D721Med (cell line): ENCODE measurements at places on chromosomes 12 and 14.
A peak's percentile ranks its signal among the peaks of the same experiment; 100 is the strongest.

DNA sequence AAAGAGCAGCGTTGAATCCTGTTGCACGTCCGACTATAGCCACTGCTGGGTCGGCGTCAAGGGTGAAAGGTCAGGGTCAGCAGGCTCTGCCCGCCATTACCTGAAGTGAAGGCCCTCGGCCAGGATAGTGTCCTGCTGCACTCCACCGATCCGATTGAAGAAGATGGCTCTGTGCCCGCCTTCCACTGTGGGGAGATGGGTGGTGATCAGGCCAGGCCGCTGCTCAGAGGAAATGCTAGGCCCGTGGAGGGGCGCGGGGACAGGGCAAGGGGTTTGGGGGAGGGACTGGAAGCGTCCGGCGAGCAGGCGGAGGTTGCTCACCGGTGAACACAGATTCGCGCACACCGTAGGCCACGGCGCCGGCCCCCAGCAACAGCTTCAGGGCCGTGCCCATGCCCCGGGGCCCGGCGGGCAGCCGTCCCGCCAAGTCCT is 352 bp downstream of the PHB2 start:
- no peak for DNase-seq

GRCh38 chr12:80967565-80967964 is 29.8 kb upstream of the LIN7A start:
- no peak for DNase-seq

- no peak for DNase-seq
Measured at GRCh38 chr12:93780101-93780641, 103.0 kb downstream of the CRADD start.

DNA sequence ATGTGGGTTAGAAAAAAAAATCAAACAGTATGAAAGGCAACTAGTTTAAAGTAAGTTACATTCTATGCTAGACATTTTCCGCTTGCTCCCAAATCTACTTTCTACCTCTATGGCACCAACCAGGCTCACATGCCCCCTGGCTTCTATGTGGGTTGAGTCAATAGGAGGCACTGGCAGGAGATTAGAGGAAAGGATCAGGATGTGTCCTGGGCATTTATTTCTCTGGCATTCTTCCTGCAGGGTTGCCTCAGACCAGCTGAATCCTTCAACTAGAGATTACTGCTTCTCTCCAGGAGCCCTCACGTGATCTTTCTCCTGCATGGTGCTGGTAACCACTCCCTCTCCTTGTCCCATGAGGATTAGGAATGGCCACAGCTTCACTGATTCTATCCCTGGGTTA is 14.9 kb upstream of the CCDC60 start:
- DNase-seq: no peak

DNA sequence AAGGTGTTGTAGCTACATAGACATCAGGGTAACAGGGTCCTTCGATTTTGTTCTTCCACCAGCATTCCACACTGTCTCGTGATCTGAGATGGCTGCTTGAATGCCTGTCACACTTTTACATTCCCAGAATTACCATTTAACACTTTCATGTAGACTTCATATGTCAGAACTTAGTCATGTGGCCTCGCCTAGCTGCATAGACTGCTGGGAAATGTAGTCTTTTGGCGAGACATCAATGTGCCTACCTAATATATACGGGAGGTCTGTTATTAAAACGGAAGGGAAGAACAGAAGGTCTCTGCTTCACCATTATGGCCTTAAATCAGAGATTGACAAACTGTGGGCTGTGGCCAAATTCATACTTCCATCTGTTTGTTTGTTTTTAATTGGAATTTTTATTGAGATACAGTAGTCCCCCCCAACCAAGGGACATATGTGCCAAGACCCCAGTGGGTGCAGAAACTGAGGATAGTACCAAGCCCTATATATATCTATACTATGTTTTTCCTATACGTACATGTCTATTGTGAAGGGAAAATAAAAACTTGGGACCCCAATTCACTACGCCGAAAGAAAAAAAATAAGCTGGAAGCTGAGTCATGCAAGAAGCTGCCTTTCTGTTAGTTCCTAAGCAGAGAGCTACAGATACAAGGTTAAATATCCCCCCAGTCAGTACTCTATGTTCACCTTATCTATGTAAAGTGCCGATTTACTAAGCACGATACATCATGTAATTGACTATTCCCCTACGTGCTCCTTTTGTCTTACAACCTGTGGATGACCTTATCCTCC is 11.3 kb upstream of the HRK start:
- DNase-seq: no peak

DNA sequence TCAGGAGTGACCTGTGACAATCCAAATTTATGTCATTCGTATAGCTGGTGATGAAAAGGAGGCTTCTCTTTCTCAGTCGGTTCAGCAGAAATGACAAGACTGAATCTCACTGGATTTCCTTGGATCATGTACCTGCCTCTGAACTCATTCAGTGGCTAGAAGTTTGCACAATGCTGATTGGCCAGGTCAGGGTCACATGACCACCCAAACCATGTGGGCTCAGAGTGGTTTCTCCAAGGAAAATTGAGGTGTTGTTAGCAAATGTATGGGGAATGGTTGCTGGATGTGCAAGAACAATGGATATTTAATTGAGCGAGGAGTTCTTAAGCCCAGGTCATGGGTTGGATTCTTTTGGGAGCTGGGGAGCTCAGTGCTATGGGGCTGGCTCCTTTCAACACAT is 227.5 kb downstream of the AACS start:
- DNase-seq: no peak

DNA sequence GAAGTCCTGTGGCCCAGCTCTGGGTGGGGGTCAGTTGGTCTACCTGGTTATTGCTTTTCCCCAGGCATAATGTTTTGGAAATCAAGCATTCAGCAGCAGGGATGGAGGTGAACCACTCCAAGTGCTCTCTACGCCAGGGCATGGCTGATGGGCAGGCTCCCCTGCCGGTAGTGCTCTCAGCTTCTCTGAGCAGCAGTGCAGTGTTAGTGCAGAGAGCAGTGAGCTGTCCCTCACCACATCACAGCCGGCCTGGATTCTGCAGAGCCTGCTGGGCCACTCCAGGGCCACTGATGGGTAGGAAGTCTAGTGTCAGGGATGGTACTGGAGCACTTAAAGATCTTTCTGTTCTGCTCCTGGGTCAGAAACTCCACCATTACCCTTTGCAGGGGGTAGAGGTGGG is 151.1 kb downstream of the CALM1 start:
- no peak for DNase-seq

DNA sequence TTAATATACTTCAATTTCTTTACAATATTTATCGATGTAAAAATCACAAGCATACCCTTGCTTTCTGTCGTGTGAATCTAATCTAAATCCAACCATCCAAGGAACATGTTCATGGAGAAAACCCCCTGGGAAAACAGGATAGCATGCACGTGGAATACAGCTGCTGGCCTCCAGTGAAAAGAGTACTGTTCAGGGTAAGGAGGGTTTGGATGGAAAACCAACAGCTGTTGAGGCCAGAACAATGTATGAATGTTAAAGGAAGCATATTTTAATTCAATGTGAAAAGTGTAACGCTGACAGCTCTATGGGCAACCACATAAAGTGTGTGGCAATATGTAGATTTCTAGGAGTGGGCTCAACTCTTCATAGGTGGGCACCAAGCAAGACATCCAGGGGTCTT is 344.0 kb downstream of the TMEM132D start:
- no peak for DNase-seq

DNA sequence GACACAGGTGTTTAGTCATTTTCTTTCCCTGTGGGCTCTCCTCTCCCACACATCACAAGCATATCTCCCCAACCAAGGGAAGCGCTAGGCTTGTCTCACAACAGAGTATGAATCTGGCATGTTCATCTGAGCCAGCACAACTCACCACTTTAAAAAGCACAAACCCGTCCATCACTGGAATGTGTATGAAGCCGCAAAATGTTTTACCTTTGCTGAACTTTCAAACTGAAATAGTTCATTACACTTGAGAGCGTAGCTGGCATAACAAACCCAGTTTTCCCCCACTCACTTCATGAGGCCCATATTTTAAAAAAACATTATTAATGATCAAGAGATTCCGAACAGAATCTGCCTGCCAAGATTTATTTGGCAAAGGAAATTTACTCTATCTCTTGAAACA is 15.8 kb downstream of the NID2 start:
- DNase-seq: no peak

GRCh38 chr14:73491256-73492042 is 716 bp downstream of the RIOX1 start:
- peak; percentile 43 for DNase-seq

GRCh38 chr12:112676507-112676906 is 115.0 kb upstream of the RPH3A start:
- no peak for DNase-seq

GRCh38 chr12:42236017-42236416 is 2.0 kb downstream of the YAF2 start:
- no peak for DNase-seq

DNA sequence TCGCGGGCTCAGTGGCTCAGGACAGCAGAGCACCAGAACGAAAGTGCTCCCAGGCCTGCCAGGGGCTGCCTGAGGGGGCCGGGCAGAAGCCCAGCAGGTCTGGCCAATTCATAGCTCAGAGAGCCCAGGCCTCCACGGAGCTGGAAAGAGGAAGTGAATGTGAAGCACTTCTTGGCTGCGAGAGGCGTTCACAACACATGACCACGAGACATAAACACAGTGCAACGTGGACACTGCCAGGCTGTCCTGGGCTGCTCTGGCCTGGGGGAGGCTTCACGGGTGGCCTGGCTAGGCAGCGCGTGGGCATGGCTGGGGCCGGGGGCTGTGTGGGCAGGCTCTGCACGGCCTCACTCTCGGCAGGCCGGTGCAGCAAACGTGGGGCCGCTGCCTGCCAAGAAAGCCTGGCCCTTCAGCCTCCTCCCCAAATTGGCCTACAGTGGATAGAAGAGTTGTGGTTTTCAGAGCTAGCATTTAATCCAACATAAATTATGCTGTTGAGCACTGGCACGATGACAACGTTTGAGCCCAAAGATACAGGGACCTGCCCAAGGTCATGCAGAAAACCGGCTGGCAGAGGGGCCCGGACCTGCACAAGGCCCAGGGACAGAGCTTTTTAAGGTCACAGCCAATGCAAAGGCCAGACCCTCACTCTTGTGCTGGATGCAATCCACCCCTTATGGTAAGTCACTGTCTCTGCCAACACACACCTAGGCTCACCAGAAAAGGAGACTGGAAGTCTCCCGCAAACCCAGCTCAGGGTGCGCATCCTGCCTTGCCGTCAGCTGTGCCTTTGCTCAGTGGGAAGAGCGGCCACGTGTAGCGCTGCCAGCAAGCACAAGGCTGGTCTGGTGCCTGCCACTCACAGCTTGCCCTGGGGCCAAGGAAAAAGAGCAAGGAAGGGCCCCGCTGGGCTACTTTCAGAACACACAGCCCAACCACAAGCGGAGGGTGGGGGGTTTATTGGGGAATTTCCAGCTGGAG is 8.6 kb downstream of the SLC25A29 start:
- no peak for DNase-seq

DNA sequence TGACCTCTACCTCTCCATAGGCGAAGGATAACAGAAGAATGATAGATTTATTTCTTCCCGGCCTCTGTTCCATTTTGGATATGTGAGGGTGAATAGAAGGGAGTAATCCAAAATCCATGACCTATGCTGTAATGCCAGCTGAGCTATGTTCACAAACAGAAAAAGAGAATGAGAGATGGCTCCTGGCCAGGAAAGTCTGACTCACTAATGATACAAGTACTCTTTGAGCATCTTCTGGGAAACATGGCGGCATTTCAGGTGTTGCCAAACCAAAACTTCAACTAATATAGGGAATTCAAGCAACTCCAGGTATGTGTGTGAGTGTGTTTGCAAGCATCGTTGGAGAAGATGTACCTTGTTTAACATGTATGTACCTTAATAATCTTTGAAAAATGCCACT is 55.1 kb downstream of the MED13L start:
- no peak for DNase-seq

- DNase-seq: no peak
Measured at GRCh38 chr14:55303691-55304145, 32.5 kb downstream of the FBXO34 start.

GRCh38 chr12:106583242-106584103 is 669 bp downstream of the RFX4 start:
- no peak for DNase-seq

DNA sequence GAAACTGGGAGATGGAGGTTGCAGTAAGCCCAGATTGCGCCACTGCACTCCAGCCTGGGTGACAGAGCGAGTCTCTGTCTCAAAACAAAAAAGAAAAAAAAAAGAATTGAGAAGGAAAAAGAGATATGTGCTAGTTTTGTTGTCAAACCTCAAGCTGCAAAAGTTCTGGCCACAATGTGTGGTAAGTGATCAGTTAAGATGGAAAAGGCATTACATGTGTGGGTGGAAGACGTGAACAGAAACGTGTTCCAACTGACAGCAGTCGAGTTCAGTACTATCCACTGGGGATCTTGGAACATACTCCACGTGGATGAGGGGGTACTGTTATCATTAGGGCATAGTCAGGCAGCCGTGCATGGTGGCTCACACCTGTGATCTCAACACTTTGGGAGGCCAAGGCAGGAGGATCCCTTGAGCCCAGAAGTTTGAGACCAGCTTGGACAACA is 17.3 kb downstream of the GPR68 start:
- DNase-seq: no peak

DNA sequence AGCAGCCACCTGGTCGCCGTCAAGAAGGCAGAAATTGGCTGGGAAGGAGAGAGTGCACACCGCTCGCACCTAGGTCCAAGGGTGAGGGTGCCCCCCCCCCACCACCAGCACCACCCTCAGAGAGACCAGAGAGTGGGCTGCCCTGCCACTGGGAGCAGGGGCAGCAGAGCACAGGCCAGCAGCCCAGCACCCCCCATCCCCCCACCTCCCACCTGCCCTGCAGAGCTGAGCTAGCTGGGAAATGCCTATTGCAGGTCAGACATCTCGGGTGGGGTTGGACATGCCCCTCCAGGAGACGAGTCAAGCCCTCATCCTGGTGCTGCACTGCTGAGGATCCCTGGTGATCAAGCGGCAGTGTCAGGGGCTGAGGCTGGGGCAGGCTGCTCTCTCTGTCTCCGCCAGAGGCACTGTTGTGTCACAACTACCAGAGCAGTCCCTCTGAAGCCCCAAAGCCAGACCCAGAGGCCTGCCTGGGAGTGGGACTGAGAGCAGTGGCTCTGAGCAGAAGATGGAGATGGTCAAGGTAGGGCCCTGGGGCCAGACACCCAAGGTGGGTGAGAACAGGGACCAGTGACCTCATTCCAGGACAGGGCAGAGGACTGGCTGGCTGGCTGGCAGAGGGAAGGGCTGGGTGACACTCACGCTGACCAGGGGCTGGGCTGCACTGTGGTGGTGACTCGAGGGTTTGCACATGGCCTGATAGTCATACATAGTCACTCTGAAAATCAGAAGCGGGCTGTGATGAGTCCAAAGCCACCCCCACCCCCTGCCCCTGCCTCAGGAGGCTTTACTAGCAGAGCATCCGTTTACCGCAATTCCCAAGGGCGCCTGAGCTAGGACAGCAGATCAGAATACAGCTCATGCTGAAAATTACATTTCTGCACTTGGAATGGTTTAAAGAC is 19.7 kb upstream of the LRTM2 start:
- DNase-seq: no peak

GRCh38 chr12:4441355-4442335 is 4.0 kb downstream of the FGF6 start:
- DNase-seq: no peak

DNA sequence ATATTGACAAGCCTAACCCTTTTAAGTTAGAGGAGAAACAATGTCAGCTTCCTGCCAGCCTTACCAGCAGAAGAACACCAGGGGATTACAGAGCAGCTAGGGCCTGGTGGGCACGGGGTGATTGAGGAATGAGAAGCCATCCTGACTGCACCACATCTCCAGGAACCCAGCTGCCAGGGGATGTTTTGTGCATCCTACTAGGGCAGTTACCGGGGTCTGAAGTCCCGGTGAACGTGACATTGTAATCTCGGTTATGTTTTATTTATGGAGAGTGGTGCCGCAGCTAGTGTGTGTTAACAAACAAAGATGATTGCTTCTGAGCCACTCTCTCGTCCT is 115.9 kb downstream of the BCL11B start:
- no peak for DNase-seq

GRCh38 chr12:93818488-93819049 is 141.4 kb downstream of the CRADD start:
- no peak for DNase-seq
